ENCODE measurements at places on chromosomes 6 and 20.
A peak's percentile ranks its signal among the peaks of the same experiment; 100 is the strongest.

DNA sequence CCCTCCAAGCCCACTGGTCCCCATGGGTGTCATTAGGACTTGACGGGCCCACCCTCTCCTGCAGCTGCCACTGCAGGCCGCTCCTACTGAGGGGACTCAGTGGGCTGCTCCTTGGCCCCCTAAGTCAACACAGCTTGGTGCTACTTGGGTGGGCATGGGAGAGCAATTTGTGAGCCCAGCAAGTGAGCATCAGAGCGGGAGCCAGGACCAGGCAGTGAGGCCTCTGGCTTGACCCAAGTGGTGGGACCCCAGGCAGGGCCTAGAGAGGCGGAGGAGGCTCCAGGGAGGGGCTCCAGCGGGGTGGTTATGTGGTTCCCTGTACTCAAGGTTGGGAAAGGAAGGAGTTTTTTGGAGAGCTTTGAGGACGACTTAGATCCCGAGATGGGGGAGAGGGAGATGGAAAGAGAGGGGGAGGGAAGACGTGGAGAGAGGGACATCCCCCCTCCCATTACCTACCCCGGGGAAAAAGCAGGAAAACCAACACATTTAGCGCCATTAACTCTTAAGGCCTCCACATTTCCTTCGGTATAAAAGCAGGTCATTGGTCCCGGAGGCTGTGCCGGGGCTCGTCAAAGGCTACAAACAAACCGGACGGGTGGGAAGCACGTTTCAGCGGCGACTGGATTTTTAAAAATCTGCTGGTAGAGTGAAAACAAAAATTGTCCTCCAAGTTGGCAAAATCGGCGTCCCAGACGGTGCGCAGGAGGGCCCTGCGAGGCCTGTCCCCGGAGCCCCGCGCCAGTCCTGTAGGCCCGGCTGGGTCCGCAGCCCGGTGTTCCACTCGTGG, 8.8 kb downstream of the FOXC1 start:
- DNase-seq, result no peak

DNA sequence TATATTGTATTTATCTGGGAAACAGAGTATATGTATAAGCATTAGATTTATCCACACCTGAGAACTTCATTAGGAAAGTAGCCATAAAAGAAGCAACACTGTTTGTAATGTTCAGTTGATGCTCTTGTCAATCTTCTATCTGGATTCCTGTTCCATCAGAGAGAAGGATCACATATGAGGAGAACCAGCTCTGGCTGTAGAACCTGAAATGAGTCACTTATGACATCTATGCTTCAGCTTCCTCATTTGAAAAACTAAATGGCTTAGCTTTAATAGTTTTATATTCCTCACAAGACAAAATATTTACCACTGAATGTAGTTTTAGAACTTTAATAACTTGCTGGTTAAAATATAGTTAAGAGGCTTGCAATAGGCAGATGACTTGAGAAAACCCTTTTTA, 144.7 kb downstream of the TASP1 start:
- DNase-seq, result no peak

DNA sequence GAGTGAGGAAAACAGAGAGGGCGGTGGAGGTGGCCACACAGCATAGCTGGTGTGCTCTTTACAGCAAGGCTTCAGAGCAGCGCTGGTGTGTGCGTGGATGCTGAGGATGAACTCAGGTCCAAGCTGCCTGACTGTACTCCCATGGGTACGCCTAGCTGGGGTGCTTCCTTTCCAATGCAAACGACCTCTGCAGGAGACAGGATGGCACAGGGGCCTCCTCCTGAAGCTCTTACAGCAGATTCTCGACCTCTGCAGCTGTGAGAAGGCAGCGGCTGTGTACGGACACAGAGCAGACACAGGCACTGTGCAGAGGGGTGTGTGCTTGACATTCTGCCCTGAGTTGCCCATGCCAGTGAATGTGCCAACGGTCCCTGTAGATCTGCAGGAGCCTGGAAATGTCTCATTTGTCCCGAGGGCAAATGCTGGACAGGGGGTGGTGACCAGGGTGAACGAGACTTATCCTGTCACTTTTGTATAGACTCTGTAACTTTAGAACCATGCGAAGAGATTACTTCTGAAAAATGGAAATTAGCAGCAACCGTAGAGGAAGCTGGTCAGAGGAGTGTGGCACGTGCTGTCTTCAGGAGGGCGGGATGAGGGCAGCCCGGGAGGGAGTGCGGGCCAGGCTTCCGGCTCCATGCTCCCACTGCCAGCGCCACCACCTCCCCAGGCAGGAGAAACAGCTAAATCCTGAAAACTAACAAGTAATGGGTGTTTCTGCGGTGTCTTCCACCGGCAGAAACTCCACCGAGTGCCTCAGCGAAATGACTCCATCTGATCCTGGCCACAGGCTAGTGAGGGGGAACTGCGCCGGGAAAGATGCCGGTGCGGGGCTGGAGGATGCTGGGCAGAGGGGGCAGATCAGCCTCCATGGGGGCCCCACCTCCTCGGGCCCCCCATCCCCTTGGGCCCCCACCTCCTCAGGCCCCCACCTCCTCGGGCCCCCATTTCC, 120.9 kb upstream of the RPS6KA2 start:
- no peak for DNase-seq

GRCh38 chr20:43974695-43975094, 60.0 kb downstream of the TOX2 start:
- no peak for DNase-seq

DNA sequence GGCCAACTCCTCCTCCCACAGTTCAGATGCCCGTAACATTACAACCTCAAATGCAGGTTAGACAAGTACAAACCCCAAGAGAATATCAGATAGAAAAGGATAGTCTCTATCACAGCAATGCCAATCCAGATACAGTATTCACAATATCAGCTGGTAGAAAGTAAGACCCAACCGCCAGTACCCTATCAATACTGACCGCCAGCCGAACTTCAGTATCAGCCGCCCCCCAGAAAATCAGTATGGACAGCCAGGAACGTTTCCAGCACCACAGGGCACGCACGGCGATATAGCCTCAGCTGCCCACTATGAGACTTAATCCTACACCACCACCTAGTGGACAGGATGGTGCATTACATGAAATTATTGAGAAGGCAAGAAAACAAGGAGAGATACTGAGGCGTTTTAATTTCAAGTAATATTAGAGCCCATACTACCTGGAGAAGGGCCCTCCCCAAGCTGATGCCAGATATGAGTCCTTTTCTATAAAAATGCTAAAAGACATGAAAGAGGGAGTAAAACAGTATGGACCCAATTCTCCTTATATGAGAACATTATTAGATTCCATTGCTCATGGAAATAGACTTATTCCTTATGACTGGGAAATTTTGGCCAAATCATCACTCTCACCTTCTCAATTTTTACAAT, 17.6 kb upstream of the EIF2S2 start:
- peak; percentile 6 for DNase-seq

DNA sequence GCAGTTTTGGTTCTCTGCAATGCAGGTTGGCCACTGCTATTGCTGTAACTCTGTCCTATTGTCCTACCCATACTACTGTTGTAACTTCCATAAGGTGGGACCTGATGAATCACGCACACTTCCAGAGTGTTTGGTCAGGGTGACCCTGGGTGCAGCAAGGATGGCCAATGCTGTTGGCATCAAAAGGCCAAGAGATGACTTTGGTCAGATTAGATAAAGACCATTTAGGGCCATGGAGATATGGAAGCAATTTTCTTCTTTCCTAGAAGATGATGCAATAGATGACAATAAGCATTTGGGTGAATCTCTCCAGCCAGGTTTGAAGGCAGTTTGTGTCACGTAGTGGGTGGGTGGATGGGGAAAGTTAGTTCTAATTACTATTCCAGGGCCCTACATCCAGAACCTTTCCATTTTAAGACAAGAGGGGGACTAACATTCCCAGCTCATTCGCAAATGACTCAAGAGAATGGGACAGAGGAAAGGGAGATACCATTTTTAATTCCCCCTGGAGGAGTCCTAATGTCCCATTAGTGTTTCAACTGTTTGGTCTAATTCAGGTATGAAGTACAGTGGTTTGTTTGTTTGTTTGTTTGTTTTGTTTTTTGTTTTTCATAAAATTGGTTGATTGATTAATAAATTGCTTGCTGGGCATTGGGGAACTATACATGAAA, 35.6 kb downstream of the KLHL31 start:
- DNase-seq, result no peak

DNA sequence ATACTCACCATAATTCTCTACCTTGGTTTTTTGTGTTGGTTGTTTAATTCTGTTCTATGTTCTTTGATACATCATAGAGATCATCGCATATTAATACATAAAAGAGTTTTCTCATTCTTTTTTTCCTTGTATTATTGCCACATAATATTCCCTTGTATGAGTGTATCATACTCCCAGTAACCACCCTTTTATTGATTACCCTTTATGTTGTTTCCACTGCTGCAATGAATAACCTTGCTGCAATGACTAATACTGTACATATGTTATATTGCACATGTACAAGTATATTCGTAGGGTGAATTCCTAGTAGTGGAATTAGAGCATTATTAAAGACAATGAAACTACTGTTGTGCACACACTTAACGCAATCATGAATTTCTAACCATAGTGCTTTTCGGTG, 9.1 kb upstream of the SF3B5 start:
- no peak for DNase-seq

- DNase-seq, result no peak
Observed at GRCh38 chr6:151917531-151918329, 110.2 kb downstream of the ESR1 start.

DNA sequence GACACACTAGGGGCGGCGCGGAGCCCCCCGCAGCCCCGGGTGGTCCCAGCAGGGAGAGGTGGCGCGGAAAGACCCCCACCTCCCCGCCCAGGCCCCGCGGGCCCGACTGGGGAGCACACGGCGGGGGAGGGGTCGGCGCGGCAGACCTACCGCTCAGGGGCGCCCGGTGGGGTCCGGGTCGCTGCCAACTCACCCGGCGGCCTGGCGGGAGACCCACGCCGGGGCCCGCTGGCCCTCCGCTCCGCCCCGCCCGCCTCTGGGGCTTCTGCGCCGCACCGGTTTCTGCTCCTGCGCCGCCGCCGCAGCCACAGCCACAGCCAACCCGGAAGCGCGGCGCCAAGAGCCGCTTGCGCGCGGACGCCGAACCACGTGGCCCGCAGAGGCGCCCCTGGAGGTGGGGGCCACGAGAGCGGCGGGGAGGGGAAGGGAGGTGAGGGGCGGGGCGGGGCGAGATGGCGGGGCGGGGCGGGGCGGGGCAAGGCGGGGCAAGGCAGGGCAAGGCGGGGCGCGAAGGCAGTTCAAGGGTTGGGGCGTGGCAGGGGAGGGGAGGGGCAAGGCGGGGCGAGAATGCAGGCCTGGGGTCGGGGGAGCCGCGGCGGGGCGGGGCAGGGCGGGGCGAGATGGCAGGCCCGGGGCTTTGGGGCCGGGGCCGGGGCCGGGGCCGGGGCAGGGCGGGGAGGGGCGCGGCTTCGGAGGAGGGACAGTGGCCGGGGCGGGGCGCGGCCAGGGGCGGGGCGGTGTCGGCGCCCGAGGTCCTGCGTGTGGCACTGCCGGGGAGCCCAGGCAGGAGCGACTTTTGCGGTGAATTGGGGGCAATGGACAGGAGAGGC, at the start of gene ZBTB24:
Gene ZBTB24 (minus strand): TSS at position 315 of the 830 bp plus-strand sequence. CDS start 1,193 bp downstream, outside the sequence.
- DNase-seq, result peak; percentile 92

DNA sequence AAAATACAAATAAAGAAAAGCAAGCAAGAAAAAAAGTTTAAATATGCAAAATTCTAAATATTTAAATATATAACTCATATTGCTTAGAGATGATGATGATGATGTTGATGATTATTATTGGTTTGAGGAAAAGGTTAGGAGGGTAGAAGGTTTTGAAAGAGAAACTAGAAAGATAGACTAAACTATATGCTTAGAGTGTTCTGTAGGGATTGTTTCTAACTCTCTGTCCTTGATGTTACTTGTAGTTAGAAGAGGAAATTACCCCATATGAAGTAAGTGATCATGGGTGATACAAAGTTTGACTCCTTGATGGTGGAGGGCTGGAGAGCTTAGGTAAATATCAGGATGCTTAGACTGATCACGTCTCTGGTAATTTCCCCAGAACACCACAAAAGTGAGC, 159.5 kb downstream of the MEI4 start:
- DNase-seq, result no peak

- DNase-seq, result no peak
Observed at GRCh38 chr6:3312604-3313231, 54.0 kb downstream of the PSMG4 start.

DNA sequence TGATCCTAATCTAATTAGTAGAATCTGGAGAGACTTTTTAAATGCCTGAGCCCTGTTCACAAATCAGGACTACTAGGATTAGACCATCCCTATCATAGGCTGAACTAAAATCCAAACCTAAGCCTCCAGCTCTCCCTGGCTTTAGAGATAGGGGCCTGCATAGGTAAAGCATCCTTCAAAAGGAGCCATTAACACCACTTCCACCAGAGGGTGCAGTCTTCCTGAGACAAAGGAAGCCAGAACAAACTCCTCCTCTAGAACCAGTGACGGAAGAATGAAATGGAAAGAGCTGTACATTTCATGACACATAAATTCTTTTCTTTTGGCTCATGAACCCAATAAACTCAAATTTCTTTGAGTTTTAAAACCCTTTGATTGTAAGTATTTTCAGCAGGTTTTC, 291.2 kb upstream of the ADGRB3 start:
- DNase-seq, result no peak

- DNase-seq, result no peak
Observed at GRCh38 chr6:87824958-87825491, 123.0 kb upstream of the AKIRIN2 start.

DNA sequence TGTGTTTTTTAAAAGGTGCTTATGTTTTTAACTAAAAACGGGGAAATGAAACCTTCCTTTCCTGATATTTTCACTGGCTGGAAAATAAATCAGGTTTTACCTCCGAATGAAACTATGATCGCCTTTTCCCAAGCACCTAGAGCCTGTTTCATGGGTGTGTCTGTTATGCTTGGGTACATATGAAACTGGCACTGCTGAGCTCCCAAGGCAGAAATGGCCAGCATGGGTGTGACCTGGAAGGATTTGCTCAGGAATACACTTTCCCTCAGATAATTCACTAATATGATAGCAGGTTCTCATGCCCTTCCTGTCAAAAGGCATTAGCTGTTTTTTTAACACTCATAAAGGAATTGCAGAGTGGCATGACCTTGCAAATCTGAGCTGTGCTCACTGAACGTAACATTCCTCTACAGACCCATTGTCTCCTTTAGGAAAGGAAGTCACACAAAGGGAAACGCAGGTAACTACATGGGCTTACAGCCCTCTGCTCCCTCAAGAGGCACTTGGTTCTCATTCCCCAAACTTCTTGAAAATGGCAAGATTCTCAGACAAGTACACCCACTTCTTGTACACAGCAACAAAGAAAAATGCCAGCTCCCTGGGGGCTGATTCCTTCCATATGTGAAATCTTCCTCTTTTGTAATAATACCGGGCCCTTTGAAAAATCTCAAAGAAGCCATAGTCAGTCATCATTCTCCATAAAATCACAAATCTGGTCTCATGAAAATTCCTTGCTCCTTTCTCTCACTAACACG, 72.7 kb downstream of the METTL24 start:
- DNase-seq, result no peak

- DNase-seq, result peak; percentile 62
Observed at GRCh38 chr6:169654598-169655391, 47.0 kb downstream of the WDR27 start.

GRCh38 chr6:112100561-112100960, 13.2 kb downstream of the FAM229B start:
- DNase-seq, result no peak

GRCh38 chr20:17583126-17583525, 13.3 kb downstream of the DSTN start:
- no peak for DNase-seq

Measured in stimulated activated naive CD4-positive, alpha-beta T cell treated with Interleukin-2 at 50 U/mL for 16 hours (primary cell).